ENCODE measurements at places on chromosomes 3 and 15.

- no peak for DNase-seq
These were observed 136.5 kb downstream of the CPNE4 start for GRCh38 chr3:131898346-131898745.

GRCh38 chr15:98870788-98871187 is 136.8 kb downstream of the PGPEP1L start:
- DNase-seq = no peak

GRCh38 chr15:66611257-66612053 is 45.7 kb upstream of the LCTL start:
- DNase-seq = peak; percentile 43

GRCh38 chr15:83046558-83047127 is 20.4 kb downstream of the BTBD1 start:
- DNase-seq = no peak

Data from liver (tissue), 10 donors.